Neuronal stem cell (in vitro differentiated cells): ENCODE measurements at places on chromosomes 1 and 21.

DNA sequence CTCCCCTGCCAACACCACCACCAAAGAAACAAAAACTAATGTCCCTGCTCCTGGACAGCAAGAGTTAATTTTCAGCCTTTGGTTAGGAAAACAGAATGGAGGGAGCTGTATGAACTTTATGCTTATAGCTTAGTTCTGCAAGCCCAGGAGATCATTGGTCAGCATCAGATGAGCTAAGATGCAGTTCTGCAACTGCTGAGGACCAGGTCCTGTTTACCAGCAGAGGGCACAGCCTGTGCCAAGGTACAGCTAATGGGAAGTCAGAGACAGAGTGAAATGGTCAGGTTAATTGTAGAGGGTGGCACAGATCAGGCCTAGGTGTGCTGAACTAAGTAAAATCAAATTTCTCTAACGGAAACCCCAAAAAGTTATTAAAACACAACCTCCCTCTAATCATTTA is 161.3 kb downstream of the ROR1 start:
- no peaks in the 10 kb centered on the region for H3K27me3 ChIP-seq
- no peaks in the 10 kb centered on the region for H3K4me1 ChIP-seq
- H3K36me3 ChIP-seq: no peaks in the 10 kb centered on the region
- no peak for DNase-seq

DNA sequence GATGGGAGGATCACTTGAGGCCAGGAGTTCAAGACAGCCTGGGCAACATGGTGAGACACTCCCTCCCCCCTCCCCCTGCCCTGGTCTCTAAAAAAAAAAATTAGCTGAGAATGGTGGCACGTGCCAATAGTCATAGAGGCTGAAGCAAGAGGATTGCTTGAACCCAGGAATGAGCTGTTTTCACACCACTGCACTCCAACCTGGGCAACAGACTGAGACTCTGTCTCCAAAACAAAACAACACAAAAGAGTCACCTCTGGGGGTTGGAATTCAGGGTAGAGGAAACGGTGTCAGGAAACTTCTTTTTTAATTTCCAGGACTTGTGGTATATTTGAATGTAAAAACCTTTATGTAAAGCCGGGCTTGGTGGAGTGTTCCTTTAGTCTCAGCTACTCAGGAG is 43.2 kb downstream of the RHOU start:
- H3K36me3 ChIP-seq: no peaks in the 10 kb centered on the region
- DNase-seq: no peak
- H3K4me1 ChIP-seq: peaks cover 6% of the 10 kb centered on the region
- no peak overlapping the region for H3K27ac ChIP-seq

- no peak for DNase-seq
- peaks cover 97% of the 10 kb centered on the region for H3K36me3 ChIP-seq
- no peak overlapping the region for H3K27ac ChIP-seq
- no peaks in the 10 kb centered on the region for H3K4me1 ChIP-seq
- no peak overlapping the region for H3K4me3 ChIP-seq
Observed at GRCh38 chr1:48756683-48757316, 19.9 kb downstream of the BEND5 start.

- no peak for DNase-seq
- H3K36me3 ChIP-seq: no peaks in the 10 kb centered on the region
- no peak overlapping the region for H3K4me3 ChIP-seq
- H3K27me3 ChIP-seq: no peaks in the 10 kb centered on the region
Observed at GRCh38 chr1:107877092-107877491, 87.9 kb downstream of the VAV3 start.

- no peaks in the 10 kb centered on the region for H3K27me3 ChIP-seq
- H3K27ac ChIP-seq: no peak overlapping the region
- peak; percentile 55 for DNase-seq
Observed at GRCh38 chr1:170929835-170930554, 5.3 kb upstream of the MROH9 start.
